ENCODE measurements at places on chromosomes 13 and 19.

DNA sequence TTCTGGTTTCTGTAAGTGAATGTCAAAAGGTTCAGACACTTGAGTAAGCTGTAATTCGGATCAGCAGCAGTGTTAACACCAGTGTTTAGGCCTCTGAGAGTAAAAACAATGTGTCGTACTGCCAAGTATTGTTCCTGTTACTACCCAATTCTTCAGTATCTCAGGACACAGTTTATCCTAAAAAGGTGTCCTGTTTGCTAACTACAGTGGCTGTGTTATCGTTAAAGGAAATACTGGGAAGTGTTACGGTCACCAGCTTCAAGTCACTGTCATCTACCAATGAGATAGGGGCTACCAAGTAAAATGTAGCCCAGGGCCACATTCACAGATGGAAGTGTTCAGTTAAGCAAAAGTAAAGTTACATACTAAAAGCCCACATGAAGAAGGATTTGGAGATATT, 2.3 kb upstream of the UPF3A start:
- DNase-seq: no peak

DNA sequence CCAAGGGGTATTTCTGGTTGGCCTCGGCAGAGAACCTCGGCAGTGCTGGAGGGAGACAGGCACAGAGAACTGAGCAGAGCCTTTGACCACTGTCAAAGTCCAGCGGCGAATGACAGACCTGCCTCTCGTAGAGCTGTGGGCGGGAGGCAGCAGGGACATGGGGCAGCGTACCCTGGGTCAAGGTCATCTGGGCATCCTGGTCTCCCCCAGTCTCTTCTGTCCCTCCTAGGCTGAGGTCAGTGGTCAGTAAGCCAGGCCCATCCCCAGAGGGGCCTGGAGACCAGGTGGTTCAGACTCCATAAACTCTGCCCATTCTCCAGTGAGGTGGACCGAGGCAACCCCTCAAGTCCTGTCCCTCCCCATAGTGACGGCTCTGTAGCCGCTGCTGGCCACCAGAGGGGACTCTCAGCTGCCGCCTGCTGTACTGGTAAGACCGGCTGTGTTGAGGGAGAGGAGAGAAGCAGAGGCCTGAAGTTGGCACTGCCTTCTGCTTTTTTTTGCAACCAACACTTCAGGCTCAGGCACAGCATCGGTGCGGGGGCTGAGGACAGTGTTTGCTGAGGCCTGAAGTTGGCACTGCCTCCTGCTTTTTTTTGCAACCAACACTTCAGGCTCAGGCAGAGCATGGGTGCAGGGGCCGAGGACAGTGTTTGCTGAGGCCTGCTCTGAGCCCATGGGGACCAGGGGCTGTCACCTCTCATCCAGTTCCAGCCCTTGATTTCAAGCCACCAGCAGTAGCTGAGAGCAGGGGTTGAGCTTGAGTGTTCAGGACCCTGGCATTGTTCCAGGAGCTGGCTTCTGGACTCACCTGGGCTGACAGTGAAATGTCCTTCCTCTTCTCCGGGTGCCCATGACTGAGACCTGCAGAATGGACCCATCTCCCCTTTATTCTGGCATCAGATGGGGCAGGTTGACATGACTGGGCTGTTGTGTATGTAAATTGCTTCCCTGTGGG, at the start of gene PGLYRP2:
TSS of gene PGLYRP2 (minus strand) at position 111 of the 955 bp plus-strand sequence. CDS start 130 bp downstream, outside the sequence.
- DNase-seq: peak; percentile 68

- DNase-seq: no peak
Measured at GRCh38 chr13:54415753-54416366, 1387.2 kb downstream of the OLFM4 start.

- no peak for DNase-seq
Measured at GRCh38 chr13:25796474-25796873, 255.3 kb downstream of the SHISA2 start.

GRCh38 chr19:55673465-55673864, 1.6 kb upstream of the EPN1 start:
- no peak for DNase-seq
